ENCODE measurements at places on chromosomes 12 and 14.

- no peak for DNase-seq
Measured at GRCh38 chr14:66140213-66140918, 345.8 kb upstream of the CCDC196 start.

- DNase-seq, result no peak
Measured at GRCh38 chr12:9052610-9053009, 63.1 kb downstream of the A2M start.

- DNase-seq, result peak; percentile 41
Measured at GRCh38 chr12:8860165-8860961, 37.9 kb downstream of the A2ML1 start.

DNA sequence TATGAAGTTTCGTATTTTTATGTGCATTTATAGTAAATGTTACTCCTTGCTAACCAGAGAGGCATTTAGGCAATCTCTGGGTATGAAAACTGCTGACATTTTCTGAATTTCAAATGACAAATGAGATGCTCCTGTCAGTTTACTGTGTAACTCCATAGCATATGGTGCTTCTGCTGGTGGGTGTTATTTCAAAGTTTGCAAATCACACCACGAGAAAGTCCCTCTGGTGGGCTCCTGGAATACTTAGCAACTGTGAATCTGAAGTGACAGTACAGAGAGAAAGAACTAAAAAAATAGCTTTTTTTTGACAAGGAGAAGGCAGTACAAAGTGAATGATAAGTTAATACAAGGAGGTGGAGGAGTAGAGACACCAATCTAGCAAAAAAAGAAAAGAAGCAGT is 161.5 kb downstream of the DERA start:
- no peak for DNase-seq

GRCh38 chr12:2290516-2291065 is 237.8 kb downstream of the CACNA1C start:
- DNase-seq, result peak; percentile 70

- peak; percentile 41 for DNase-seq
Measured at GRCh38 chr14:52950410-52950897, 396 bp downstream of the FERMT2 start.

DNA sequence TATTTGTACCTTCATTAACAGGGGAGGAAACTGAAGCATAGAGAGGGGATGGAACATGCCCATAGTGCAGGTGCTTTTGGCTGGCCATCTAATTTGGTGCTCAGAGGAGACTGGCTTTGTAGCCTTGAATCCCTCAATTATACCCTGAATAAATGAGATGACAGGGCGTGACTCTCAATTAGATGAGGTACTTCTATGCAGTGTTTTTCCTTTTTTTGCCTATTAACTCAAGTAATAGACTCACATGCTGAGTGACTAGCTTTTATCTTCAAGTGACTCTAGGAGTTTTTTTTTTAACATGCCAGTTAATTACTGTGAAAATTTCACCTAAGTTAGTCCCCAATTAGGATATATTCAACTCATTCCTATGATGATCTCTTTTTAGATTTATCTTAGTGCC is 243.7 kb downstream of the DACT1 start:
- no peak for DNase-seq

Data from fibroblast of skin of abdomen (primary cell).